Myometrial cell (primary cell): ENCODE measurements at places on chromosomes 12 and 14. TPM values are rescaled to one million over a fixed set of nuclear protein-coding genes. Genes with fewer than 3 reads are reported as not detected.

DLK1 gene
- not detected in 2 replicates for total RNA-seq

ACSS3 gene
- total RNA-seq = 14.4 and 18.6 TPM in 2 replicates

TMEM132D gene
- total RNA-seq = not detected in 2 replicates

KRT3 gene
- total RNA-seq = not detected in 2 replicates
